ENCODE measurements at places on chromosomes 2 and 18.
A peak's percentile ranks its signal among the peaks of the same experiment; 100 is the strongest.

GRCh38 chr2:54664238-54664786 lies 59.1 kb upstream of the EML6 start:
- DNase-seq, result no peak

DNA sequence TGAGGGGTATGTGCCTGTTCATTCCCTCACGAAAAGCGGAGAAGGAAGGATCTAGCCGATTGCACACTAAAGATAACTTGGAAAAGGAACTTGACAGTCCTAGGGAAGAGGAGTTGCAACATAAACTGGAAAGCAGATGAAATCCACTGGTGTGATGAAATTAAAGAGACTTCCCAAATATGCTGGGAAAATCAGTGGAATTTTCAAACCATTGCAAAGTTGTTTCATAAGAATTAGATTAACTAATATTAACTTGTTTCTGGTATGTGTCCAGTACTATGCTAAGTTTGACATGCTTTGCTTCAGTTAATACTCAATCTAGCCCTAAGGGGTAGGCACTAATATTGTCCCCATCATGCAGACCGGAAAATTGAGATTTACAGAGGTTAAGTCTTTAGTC lies 222.7 kb downstream of the IKZF2 start:
- DNase-seq, result no peak

DNA sequence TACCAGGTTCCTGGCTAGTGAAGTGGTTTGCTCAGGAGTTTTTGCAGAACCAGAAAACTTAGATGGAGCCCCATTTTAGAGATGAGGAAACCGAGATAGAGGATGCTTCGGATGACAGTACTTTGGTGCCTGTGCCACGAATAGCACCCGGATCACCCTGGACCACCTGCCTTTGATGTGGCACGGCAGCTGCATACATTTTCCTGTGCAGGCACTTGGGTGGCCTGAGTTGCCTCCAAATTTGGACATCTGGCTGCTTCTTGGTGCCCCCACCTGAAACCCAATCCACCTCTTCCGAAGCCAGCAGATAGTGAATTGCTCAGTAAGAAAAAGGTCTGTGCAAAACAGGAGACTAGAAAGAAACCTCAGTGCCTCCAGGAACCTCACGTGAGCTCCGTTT lies 140.6 kb upstream of the ID2 start:
- no peak for DNase-seq

DNA sequence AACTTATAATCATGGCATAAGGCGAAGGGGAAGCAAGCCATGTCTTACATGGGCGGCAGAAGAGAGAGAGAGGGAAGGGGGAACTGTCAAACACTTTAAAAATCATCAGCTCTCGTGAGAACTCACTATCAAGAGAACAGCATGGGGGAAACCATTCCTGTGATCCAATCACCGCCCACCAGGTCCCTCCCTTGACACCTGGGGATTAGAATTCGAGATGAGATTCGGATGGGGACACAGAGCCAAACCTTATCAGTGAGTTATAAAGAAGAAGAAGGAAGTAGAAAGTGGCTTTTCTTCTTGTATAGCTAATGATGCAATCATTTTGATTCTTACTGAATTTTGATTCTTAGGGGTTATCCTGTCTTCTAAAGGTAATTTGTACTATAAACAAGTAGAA lies 51.4 kb downstream of the SMCHD1 start:
- no peak for DNase-seq

DNA sequence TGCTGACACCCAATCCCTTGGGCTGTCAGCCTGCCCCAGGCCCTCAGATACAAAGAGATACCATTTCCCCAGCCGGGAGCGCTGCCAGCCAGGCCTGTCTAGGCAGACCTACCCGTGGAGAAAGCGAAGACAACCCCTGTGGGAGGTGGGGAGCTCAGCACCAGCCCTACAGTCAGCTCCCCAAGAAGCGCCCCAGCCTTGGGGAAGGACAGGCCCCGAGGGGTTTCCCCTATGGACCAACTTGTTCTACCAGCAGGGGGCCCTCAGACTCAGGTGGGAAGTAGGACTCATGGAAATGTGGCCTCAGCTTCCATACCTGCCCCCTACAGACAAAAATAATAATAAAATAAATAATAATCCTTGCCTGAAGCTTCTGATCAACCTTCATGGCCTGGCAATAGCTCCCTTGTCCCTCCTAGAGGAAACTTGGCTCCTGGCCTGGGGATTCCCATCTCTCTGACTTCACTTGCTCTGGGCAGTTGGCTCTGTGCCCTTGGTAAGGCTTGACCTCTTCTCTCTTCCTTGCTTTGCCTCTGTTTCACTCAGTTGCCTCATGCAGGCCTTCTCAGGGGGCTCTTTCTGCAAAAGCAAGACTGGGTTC lies 7.0 kb downstream of the SLC35F6 start:
- DNase-seq, result no peak

- DNase-seq, result no peak
Observed at GRCh38 chr2:203708846-203709396, 2.5 kb downstream of the CD28 start.

DNA sequence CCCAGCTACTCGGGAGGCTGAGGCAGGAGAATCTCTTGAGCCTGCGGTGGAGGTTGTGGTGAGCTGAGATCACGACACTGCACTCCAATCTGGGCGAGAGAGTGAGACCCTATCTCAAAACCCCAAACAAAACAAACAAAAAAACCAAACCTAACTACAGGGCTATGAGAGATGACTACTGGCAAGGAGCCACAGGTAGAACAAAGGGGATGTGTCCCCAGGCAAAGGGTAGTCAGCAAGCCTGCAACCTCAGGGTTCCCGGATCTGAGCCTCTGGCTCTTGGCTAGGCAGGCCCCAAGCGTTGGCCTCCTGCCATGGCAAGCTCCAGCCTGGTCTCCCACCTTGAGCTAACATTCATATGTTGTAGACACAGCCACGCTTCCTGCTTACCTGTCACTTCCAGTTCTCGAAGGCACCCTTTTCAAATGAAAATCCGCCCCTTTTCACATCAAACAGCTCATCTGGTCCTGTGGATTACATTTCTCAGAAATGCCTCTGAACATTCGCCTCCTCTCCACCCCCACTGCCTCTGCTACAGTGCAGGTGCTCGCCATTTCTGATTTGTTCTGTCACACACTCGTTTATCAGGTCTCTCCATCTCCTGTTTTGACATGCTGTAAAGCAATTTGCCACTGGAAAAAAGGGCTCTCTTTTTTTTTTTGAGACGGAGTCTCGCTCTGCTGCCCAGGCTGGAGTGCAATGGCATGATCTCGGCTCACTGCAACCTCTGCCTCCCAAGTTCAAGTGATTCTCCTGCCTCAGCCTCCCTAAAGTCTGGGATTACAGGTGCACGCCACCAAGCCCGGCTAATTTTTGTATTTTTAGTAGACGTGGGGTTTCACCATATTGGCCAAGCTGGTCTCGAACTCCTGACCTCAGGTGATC lies 13.1 kb upstream of the ACTR3 start:
- peak; percentile 77 for DNase-seq

All from stimulated activated CD8-positive, alpha-beta memory T cell treated with anti-CD3 and anti-CD28 coated beads, Interleukin-15, amount 100 ng/mL, for 48 hours (primary cell).